ENCODE measurements at places on chromosomes 6 and 20.

DNA sequence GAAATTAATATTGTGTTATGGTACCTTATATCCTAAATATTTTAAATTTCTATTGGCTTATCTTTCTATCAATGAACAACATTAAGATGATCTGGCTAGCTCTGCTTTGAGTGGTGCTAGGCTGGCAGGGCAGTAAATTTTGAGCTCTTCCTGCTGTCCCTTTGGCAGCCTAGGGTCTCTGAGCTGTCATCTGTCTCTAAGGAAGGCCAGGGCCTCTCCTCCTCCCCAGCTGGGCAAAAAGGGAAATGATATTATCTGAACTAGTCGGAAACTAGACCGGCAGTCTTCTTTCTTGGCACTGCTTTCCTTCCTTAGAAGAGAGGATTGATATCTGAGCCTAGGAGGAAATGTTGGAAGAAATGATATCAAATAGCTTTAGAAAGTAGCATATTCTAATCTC, 176.7 kb upstream of the BTBD3 start:
- DNase-seq: no peak

- DNase-seq: no peak
Measured at GRCh38 chr6:90388395-90388794, 91.8 kb upstream of the BACH2 start.

GRCh38 chr20:44683263-44684046, 31.7 kb upstream of the CCN5 start:
- DNase-seq: peak; percentile 83

- no peak for DNase-seq
Measured at GRCh38 chr6:139895205-139895793, 520.9 kb upstream of the CITED2 start.
